ENCODE measurements at places on chromosomes 2 and 18. TPM values are rescaled to one million over a fixed set of nuclear protein-coding genes. Genes with fewer than 3 reads are reported as not detected.

DNA sequence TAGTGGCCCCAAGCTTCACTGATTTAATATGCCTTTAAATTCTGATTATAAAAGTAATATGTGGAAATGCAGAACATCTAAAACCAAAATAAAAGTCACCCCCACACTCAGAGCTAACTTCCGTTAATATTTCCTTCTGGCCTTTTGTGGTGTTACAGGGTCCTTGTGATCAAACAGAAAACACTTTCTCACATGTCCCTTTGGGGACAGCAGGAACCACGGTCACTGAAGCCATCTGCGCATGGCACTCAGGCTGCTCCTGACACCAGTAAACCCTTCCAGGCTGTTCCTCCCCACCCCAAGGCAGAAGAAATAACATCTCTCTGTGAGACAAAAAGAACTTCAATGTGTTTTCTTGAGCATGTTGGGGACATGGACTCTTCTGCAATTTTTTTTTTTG is 25.1 kb upstream of the GPR17 start:
- H3K4me1 ChIP-seq: no peaks in the 10 kb centered on the region
- H3K27me3 ChIP-seq: no peaks in the 10 kb centered on the region
- no peaks in the 10 kb centered on the region for H3K36me3 ChIP-seq

GRCh38 chr2:155223781-155224406 is 525.4 kb downstream of the KCNJ3 start:
- peak; percentile 37 for DNase-seq
- H3K4me1 ChIP-seq: no peaks in the 10 kb centered on the region
- H3K27ac ChIP-seq: no peak overlapping the region
- no peaks in the 10 kb centered on the region for H3K36me3 ChIP-seq
- H3K27me3 ChIP-seq: no peaks in the 10 kb centered on the region

GRCh38 chr2:119728421-119728820 is 31.3 kb upstream of the PTPN4 start:
- H3K4me1 ChIP-seq: no peaks in the 10 kb centered on the region
- DNase-seq: no peak
- no peaks in the 10 kb centered on the region for H3K36me3 ChIP-seq
- no peak overlapping the region for H3K27ac ChIP-seq

DNA sequence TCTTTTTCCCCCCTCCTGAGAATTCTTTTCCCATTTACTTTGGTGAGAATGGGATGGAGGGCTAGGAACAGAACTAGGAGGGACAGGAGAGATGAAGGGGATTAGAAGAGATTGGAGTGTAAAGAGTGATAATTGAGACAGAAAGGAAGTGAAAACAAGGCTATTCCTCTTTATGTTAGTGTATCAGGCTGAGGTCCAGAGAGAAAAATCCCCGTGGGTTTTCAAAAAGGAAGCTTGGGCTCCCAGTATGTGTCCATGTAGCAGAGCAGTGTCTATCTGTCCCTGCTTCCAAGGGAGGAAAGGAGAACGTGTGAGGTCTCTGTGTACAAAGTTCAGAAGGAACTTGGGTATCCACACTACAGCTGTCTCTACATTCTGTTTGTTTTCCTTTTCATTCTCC is 59.9 kb upstream of the KCNE4 start:
- H3K4me3 ChIP-seq: no peak overlapping the region
- no peak overlapping the region for H3K27ac ChIP-seq
- H3K27me3 ChIP-seq: no peaks in the 10 kb centered on the region
- DNase-seq: no peak

- H3K4me3 ChIP-seq: no peak overlapping the region
- H3K4me1 ChIP-seq: no peaks in the 10 kb centered on the region
- no peaks in the 10 kb centered on the region for H3K36me3 ChIP-seq
- H3K27me3 ChIP-seq: peaks cover 5% of the 10 kb centered on the region
- no peak overlapping the region for H3K27ac ChIP-seq
Measured at GRCh38 chr2:121008975-121009374, 273.3 kb downstream of the GLI2 start.

DNA sequence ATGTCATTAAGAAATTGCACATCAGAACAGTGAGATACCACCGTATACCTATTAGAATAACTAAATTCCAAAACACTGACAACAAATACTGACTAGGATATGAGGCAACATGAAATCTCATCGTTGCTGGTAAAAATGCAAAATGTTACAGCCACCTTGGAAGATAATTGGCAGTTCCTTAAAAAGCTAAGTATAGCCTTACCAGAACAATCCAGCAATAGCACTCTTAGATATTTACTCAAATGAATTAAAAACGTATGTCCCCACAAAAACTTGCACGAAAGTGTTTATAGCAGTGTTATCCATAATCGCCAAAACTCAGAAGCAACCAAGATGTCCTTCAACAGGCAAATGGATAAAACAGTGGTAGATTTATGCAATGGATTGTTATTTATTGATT is 241.7 kb downstream of the EPHA4 start:
- H3K27me3 ChIP-seq: no peaks in the 10 kb centered on the region
- no peak overlapping the region for H3K27ac ChIP-seq
- DNase-seq: no peak
- no peaks in the 10 kb centered on the region for H3K4me1 ChIP-seq
- no peaks in the 10 kb centered on the region for H3K36me3 ChIP-seq

DNA sequence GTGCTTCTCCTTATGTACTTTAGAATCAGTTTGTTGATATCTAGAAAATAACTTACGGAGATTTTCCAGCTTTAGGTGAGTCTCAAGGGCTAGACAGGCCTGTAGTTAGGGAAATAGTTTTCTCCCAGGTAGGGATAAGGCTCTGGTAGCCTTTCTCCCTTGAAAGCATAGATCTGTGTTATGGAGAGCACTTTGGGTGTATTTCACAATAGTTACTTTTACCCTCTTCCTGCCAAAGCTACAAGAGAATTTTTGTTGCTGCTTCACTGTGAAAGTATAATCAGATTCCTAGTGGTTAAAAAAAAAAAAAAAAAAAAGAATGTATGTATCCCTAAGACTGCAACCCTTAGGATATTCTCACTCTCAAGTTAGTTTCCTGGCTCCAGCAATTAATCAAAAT is 267.5 kb downstream of the PIK3C3 start:
- DNase-seq: no peak
- no peak overlapping the region for H3K4me3 ChIP-seq
- no peaks in the 10 kb centered on the region for H3K27me3 ChIP-seq
- no peaks in the 10 kb centered on the region for H3K36me3 ChIP-seq
- H3K27ac ChIP-seq: no peak overlapping the region
- no peaks in the 10 kb centered on the region for H3K4me1 ChIP-seq

- no peak overlapping the region for H3K4me3 ChIP-seq
- H3K27ac ChIP-seq: no peak overlapping the region
- DNase-seq: peak; percentile 50
Measured at GRCh38 chr2:151765760-151766410, 31.6 kb upstream of the NEB start.

- no peak for DNase-seq
- H3K4me1 ChIP-seq: no peaks in the 10 kb centered on the region
- no peak overlapping the region for H3K27ac ChIP-seq
- no peaks in the 10 kb centered on the region for H3K27me3 ChIP-seq
- no peaks in the 10 kb centered on the region for H3K36me3 ChIP-seq
- H3K4me3 ChIP-seq: no peak overlapping the region
Measured at GRCh38 chr2:179562330-179562885, 297.8 kb upstream of the SESTD1 start.

DNA sequence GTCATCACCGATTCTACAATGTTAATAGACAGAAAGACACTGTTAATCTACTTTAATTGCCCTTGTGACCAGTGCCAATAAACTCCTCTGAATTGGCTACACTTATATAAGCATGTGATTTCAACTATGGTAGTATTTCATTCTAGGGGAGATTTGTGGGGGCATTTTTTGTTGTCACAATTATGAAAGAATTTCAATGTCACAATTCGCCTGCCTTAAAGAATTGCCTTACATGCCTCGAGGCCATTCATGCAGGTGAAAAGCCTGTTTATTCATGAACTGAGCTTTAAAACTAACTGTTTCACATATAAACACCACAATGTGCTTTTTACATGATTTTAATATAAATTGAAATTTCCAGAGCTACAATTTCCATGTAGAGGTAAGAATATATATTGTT is 162.8 kb downstream of the GCA start:
- no peaks in the 10 kb centered on the region for H3K4me1 ChIP-seq
- no peak overlapping the region for H3K27ac ChIP-seq
- no peak overlapping the region for H3K4me3 ChIP-seq
- no peaks in the 10 kb centered on the region for H3K36me3 ChIP-seq
- H3K27me3 ChIP-seq: no peaks in the 10 kb centered on the region

GRCh38 chr2:211417544-211417943 is 861.1 kb downstream of the CPS1 start:
- no peak for DNase-seq
- no peak overlapping the region for H3K4me3 ChIP-seq
- H3K27me3 ChIP-seq: no peaks in the 10 kb centered on the region
- no peak overlapping the region for H3K27ac ChIP-seq
- H3K4me1 ChIP-seq: peaks cover 8% of the 10 kb centered on the region
- no peaks in the 10 kb centered on the region for H3K36me3 ChIP-seq

Gene RNF125
- total RNA-seq: 0.92 TPM

Gene EMX1
- not detected for total RNA-seq

Gene NRP2
- 149 TPM for total RNA-seq

Gene NCKAP5
- 3.0 TPM for total RNA-seq

Gene DCDC2C
- total RNA-seq: not detected

Gene EGR4
- not detected for total RNA-seq

Gene VAMP5
- total RNA-seq: 186 TPM

Gene ZNF521
- 166 TPM for total RNA-seq

Gene CDH20
- total RNA-seq: not detected

Measured in endothelial cell of umbilical vein (primary cell).